ENCODE measurements at places on chromosomes 5 and 9.
A peak's percentile ranks its signal among the peaks of the same experiment; 100 is the strongest.

DNA sequence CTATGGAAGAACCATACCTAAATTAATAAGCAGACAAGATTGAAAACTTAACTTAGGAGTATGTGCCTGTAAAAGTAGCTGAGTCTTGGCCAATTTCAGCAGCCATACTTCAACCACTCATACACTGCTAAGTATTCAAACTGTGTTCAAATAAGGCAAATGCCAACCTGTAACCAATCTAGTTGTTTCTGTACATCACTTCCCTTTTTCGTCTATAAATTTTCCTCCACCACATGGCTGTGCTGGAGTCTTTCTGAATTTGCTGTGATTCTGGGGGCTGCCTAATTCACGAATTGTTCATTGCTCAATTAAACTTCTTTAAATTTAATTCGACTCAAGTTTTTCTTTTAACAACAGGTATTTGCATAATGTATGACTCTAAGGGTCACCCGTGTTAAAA is 184.4 kb downstream of the PLK2 start:
- DNase-seq, result no peak

GRCh38 chr5:122377026-122377425 is 65.0 kb downstream of the SNCAIP start:
- no peak for DNase-seq

DNA sequence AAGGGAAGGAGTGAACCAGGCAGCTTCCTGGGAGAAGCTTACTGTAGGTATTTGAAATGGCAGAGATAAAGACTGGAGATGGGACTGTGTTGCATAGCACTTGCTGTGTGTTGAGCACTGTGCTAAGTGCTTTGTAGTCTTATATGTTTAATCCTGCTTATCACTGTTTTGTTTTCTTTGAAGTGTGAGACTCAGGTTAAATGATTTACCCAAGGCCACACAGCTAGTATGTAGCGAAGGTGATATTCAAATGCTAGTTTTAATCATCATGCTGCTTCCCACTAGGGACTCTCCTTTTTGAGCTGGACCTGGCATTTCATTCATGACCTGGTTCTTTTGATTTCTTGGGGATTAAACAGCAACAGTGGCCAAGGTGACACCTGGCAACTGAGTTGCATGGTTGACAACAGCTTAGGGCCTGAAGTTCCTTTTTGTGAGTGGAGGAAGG is 35.3 kb upstream of the SPRY4 start:
- no peak for DNase-seq

- DNase-seq, result no peak
Measured at GRCh38 chr9:120416781-120417427, 163.1 kb downstream of the CDK5RAP2 start.

- DNase-seq, result no peak
Measured at GRCh38 chr5:149938791-149939358, 5.7 kb downstream of the PDE6A start.

GRCh38 chr5:148968311-148968710 is 94.6 kb downstream of the SH3TC2 start:
- no peak for DNase-seq

DNA sequence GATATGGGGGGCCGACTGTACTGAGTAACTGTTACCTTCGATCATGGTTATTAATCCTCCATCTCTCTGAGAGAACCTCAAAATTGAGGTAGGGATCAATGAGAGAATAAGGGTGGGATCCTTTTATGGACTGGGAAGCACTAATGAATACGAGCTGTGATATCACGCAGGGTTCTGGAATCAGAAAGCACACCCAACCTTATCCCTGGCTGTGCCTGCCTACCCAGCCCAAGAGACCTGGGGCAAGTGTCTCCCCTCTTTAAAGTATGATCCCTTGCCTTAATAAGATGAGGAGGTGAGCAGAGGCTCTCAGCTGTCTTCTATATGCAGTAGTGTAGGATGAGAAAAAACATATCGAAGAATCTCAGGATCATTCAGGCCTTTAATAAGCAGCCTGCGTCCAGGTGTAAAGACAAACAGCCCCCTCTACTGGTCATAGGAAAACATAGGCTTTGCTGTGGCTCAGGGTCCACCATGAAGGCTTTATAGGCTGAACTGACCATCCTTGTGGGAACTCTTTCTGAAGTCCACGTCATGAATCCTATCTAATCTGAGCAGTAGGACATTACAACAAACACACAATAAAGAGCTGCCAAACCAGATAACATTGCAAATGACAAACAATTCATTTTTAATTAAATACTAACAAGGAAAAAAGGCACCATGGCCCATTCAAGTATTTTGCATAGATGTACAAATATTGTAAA is 16.8 kb downstream of the NIPAL4 start:
- DNase-seq, result peak; percentile 54

DNA sequence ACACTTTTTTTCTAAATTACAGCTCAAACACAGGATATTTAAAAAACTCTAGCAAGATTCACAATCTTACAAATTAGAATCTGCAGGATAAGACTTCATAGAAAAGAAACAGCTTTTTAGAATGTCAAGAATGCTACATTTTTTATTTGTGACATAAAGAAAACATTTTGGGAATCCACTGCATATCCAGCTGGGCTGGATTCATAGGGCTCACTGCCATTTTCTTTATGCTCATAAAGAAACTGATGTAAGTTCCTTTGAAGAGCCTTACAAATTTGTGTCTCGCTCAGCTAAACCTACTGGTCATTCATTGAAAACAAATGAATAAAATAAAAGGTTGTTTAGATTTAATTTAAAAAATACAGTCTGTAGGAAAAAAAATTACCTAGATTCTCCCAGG is 332.3 kb downstream of the TRPM3 start:
- DNase-seq, result no peak

GRCh38 chr9:133729617-133730281 is 8.4 kb downstream of the SARDH start:
- DNase-seq, result no peak

- DNase-seq, result peak; percentile 13
Measured at GRCh38 chr5:1594357-1595106, 70.8 kb upstream of the LPCAT1 start.

DNA sequence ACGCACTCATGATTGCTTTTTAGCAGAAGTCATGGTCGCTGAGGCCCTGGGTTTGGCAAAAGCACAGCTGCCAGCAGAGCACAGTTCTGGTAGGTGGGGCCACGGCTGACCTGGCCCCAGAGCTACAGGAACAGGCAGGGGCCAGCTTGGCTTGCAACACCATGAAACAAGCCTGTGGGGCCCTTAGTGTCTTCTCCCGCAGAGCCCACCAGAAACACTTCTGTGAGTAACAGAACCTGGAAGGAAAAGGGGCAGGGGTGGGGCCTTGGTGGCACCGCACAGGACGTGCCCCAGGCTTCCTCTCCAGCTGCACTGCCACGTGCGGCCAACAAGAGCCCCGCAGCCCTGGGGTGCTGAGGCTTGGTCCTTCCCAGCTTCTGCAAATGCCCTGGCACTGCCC is 4.8 kb downstream of the ASB6 start:
- no peak for DNase-seq

GRCh38 chr5:80117446-80117845 is 82.3 kb downstream of the THBS4 start:
- DNase-seq, result no peak

GRCh38 chr5:157473383-157474320 is 13.6 kb downstream of the NIPAL4 start:
- DNase-seq, result no peak

DNA sequence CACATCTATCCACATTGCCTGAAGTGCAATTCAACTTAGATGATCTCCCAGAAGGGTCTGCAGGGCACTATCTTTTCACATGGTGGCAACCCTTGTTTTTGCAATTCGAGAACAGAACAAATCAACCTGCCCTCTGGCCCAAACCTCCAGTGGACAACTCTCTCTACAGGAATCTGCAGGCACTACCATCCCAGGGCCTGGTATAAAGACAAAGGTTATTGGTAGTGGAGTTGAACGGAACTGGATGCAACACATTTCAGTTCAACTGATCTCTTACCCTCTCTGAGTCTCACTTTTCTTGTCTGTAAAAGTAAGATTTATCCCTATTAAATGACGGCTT is 153.2 kb upstream of the EGFLAM start:
- DNase-seq, result no peak

- no peak for DNase-seq
Measured at GRCh38 chr9:115211413-115212124, 93.6 kb upstream of the TNC start.

DNA sequence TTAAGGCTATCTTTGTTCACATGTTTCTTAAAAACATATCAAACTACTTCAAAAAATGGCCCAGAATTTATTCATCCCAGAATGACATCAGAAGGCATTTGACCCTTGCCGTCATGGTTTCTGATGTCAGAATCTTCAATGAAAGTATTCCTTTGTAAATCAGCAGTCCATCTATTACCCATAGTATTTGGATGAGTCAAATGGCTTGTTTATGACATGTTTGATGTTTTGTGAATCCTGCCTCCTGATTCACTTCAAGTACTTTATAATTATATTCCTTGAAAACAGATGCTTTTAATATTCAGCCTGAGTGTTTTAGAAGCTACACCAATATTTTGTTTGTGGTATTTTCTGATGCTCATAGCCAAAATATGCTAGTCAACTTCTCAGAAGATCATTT is 200.8 kb upstream of the MEF2C start:
- DNase-seq, result no peak

GRCh38 chr5:176899296-176899891 is at the start of gene HK3:
TSS of gene HK3 (minus strand) at chr5:176899346. CDS start at chr5:176896159, 3,187 bp downstream.
- DNase-seq, result no peak

DNA sequence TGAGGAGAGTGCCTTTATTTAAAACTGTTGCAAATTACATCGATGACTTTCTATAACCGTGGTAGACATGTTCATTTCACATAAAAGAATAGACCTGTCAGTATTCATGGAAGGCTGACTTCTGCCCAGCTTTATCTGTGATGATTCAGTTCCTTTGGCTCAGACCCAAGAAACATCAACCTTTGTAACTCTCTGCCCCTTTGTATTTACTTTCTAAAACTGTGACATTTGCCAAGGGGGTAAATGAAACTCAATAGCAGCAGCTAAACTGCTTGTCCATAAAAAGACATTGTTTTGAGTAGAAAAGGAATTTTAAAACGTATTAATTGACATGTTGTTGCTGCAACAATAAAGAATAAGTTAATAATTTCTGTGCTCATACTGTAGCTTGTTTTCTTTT is 137.8 kb upstream of the ANKH start:
- DNase-seq, result peak; percentile 61

DNA sequence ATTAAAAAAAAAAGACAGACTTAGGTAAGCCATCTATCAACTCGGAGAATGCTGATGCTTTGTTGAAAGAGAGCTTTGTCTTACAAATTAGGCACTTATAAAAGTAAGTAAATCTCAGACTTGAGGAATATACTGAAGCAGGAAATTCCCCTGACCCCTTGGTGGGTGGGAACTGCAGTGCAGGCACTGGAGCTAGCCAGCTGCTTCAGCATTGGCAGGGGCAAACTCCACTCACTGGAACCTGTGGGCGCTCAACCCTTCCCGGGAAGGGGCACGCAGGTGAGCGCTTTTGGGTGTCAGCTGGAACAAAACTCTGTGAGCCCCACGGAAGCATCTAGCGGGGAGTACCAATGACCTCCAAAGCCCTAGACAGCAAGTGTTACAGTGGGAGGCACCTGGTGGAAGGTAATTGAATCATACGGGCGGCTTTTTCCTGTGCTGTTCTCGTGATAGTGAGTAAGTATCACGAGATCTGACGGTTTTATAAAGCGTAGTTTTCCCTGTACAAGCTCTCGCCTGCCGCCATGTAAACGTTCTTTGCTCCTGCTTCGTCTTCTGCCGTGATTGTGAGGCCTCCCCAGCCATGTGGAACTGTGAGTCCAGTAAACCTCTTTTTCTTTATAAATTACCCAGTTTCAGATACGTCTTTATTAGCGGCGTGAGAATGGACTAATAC is 628.0 kb upstream of the CDH18 start:
- DNase-seq, result no peak

DNA sequence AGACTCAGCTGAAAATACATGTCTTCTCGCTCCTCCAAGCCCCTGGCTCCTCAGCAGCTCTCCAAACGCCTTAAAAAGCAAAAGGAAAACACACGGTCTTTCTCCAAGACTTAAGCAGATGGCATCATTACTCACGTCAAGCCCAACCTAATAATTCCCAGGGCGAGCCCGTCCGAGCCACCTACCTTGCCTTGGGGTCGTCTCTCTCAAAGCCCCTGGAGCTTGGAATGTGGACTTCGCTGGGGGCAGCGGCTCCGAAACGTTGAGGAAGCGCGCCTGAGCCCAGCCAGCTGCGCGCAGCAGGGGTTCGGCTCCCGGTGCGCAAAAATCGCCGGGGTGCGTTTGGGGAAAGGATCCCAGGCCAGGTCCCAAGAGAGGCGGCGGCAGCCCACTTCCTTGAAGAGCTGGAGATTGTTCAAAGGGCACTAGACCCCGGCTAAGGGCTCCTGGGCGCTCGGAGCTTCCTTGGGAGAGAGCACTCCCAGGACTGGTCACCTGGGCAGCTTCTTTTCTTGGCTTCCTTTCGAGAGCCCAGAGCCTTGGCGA is 395 bp downstream of the DRD1 start:
- DNase-seq, result no peak

DNA sequence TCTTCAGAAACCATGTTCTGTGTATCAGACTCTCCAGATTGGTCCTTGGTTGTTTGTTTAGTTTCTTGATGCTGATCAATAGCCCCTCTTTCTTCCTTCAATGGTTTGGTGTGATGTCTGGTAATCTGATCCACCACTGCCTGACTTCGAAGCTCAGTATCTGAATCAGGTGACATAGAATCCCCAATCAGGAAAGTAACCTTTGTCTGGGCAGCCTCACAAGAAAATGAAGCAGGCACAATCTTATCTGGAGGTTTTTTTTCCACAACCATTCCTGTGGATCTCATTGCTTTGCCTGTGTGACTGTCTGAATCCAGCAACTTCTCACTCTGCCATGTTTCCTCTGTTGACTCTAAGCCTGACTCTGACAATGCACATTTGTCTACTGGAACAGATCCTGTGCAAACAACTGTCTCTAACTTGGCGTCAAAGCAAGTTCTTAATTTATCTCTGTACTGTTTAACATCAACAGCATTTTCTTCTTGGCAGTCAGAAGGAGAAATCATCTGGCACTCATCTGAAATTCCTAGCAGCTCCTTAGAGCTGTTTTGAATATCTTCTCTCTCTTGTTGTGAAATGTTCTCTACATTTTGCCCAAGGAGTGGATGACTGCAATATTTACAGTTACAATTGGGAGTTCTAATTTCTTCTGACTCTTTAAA is 37.1 kb upstream of the RAPGEF6 start:
- DNase-seq, result no peak

- DNase-seq, result no peak
Measured at GRCh38 chr9:27540502-27540901, 10.9 kb upstream of the MOB3B start.

GRCh38 chr9:37141015-37141414 is 20.6 kb downstream of the ZCCHC7 start:
- no peak for DNase-seq

GRCh38 chr9:114272739-114273431 is 50.0 kb upstream of the ORM1 start:
- no peak for DNase-seq
